ENCODE measurements at places on chromosomes 13 and 19.

- DNase-seq, result no peak
These were observed 567 bp downstream of the EFNB2 start for GRCh38 chr13:106534639-106535551.

DNA sequence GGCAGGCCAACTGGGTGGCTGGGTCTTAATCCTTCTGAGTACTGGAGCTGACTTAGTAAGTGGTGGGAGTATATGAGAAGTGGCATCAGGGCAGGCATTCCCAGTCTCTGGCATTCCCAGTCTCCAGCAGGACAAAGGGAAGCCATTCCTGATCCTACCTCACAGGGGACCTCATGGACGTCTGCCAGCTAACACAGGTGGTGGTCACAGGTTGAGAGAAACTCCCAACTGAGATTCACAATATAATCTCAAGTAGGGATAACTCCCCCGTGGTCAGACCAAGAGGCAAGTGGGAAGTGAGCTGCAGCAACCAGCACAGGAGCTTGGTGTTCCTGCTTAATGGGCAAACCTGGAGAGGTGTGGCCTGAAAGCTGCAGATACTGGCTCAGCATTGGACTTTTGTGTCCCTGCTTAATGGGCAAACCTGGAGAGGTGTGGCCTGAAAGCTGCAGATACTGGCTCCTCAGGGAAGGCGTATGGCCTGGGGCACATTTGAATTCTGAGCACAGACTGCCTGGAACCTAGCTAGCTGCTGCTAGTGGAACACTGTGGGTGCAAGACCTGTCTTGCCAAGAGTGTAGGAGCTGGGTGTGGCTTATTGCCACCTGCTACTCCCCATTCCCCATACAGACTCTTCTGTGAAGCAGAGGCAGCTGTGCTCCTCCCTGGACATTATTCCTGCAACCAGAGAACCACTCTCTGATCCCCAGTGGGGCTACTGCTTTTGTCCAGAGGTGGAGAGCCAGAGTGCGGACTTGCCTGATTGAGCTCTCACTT lies 25.9 kb upstream of the OR10H2 start:
- DNase-seq, result no peak

GRCh38 chr13:49546561-49546960 lies 38.8 kb downstream of the RCBTB1 start:
- no peak for DNase-seq

DNA sequence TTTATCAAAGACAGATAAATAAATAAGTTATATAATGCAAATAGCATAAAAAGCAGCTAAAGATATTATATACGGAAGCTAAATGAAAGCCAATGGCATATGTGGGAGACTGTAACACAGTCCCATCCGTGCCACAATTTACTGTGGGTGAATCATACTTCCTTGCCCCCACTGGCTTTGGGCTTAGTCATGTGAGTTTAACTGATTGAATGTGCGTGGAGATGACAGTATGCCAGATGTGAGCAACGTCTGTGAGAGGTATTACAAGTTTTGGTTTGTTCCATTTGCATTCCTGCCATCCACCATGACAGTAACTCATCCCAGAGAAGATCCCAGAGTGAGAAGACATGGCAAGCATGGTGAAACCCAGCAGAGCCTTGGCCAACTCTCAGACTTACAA lies 340.0 kb downstream of the SUCLA2 start:
- DNase-seq, result no peak

GRCh38 chr13:48263196-48263595 lies 30.2 kb downstream of the ITM2B start:
- no peak for DNase-seq

DNA sequence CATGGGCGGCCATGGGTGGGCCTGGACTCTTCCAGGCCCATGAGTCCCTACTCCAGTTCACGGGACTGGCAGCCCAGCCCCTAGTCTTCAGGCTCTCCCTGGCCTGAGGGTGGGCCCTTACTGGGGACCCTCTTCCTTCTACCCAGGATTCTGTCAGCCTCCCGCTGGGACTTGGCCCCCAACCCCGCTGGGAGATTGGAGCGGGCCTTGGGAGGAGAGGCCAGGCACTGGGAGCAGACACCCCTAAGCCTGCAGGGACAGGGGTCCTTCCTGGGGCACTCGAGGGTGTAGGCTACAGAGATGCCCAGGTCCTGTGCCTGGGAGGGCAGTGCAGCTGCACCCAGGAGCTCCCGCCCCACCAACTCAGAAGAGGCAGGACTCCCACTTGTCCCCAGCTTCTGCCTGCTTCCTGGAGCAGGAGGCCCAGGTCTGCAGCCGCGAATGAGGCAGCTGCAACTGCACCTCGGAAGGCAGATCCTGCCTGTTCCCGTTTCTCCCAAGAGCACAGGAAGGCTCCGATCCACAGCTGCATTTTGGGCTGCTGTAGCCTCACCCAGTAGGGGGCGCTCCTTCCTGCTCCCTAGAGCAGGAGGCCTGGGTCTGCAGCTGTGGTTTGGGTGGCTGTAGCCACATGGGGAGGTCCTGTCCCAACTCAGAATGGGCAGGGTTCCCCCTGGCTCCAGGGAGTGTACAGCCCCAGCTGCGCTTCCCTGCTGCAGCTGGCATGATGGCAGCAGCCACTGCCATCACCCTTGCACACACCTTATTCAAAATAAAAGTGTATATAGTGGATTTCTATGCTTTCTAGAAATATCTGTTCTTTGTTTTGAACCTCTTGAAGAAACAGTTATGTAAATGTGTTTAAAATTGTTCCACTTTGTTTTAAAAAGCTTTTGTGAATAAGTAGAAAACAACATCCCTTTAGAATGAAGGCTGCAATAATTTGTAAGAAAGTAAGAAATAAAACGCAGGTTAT lies 46.8 kb downstream of the TEX26 start:
- no peak for DNase-seq

Data from NCI-H2081 treated with DMSO at 0.1 percent for 48 hours (cell line).